ENCODE measurements at places on chromosomes 1 and 21.

DNA sequence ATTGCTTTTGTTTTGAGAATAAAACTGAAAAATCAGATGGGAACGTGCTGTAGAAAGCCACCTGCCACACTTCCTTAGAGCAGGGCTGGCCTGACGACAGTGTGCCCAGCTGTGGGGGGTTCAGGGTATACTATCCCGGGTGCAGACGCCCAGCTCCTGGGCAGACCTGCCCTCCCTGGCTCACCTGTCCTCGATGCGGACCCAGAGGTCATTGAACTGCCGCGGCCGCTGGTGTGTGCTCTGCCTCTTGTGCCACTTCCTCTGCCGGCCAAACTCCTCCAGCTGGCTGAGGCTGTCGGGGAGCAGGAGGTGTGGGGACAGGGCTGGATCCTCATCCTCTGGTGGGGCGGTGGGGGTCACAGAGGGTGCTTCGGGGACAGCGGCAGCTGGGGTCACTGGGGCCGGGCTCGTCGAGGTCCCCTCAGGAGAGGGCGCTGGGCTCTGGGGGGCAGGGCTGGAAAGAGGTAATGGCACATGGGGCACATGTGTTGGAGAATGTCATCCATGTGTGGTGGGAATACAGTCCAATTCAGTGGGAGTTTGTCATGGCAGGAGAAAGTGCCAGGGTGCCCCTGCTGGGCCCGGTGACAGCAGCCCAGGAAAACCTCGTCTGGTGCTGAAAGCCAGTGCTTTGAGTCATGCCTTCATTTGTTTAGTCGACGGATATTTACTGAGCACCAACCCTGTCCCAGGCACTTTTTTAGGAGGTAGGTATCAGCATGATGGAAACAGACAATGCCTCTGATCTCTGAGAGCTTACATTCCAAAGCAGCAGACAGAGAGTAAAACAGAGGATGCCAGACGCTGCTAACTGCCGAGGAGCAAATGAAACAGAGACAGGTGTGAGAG is 222.0 kb downstream of the TRABD2B start:
- DNase-seq = no peak

DNA sequence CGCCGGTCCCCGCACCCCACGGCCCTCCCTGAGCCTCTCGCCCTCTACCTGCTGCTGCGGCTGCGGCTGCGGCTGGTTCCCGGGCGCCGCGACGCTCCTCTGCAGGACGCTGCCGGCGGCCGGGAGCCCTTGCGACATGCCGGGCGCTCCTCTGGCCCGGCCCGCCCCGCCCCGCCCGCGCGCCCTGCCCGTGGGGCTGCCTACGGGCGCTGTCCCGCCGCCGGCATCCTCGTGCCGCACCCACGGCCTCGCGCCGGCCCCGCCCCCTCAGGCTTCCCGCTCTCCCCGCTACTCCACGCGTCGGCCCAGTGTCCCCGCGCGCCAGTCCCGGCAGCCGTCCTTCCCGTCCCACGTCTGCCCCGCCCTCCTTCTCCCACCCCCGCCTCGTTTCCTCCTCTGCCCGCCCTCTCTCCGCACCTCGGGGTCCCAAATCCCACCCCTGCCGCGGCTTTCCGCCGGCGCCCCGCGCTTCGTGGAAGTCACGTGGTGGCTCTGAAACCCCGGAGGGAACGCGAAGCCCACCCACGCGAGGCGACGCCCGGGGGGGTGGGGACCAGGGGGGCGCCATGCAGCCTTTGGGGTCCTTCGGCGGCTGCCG is at the start of gene BATF3:
Gene BATF3 (minus strand): TSS at position 216 of the 598 bp plus-strand sequence. CDS start 78 bp downstream, at position 138.
- DNase-seq = no peak

- no peak for DNase-seq
Measured at GRCh38 chr1:185337246-185337645, 20.2 kb upstream of the IVNS1ABP start.

GRCh38 chr1:116578581-116578980 is 7.8 kb upstream of the CD58 start:
- no peak for DNase-seq

DNA sequence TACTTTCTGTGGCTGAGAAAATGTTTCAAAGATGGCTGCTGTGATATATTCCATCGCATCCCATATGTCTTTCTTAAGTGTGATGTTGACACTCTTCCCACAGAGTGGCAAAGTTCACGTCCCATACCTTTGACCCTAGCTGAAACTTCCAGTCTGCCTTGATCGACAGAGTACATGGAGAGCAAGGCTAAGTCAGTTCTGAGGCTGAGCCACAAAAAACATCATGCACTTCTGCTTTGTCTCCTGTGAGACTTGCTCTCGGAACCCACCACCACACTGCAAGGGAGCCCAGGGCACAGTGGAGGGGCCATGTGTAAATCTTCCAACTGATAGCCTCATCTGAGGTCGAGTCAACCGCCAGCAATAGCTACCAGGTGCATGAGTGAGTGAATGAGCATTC is 431.9 kb upstream of the RUNX1 start:
- no peak for DNase-seq

GRCh38 chr1:70877343-70877742 is 170.3 kb downstream of the PTGER3 start:
- DNase-seq = no peak
